ENCODE measurements at places on chromosomes 16 and 17.

DNA sequence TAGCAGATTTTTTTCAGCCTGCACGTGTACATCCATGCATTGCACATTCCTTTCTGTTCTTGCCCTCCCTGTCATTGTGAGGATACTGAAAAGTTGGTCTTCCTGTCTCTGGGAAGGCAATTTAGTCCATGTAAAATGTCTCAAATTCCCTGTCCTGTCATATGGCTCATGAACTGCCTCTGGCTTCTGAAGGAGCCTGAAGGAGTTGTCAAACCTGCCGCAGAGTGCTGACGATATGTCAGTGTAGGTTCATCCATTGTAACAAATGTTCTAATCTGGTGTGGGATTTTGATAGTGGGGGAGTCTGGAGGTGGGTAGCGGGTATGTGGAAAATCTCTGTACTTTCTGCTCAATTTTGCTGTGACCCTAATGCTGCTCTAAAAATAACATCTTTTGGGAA lies 59.6 kb downstream of the YPEL2 start:
- no peak for DNase-seq

DNA sequence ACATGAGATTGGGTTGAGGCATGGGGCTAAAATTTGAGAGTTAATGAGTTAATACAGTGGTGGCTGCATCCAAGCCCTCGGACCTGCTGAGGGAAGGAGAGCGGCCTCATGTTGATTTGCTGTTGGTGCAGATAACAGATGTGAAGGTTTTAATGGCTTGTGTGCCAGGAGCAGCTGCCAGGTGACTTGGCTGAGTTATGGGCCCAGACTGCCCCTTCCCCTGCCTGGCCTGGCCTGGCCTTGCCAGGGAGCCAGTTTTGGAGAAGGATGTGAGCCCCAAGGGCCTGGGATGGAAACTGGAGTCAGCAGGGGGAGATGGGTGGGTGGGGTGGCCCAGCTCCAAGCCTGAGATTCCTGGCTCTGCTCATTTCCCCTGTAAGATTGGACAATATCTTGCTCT lies 230.1 kb downstream of the CBLN1 start:
- DNase-seq, result no peak

DNA sequence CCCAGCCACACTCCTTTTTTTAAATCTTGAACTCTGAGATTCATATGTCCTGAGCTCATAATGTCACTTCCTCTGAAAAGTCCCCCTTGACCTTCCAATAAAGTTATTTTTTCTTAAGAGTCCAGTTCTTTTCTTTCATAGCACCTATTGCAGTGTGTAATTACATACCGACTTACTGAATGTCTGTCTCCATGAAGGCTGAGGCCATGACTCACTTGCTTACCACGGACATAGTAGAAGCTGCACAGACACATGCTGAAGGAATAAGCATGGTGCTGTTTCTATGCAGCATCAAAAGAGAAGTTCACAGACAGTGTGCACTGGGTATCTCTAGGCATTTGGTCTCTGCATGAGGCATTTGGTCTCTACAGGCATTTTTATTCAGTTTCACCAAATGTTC lies 77.2 kb downstream of the C17orf67 start:
- DNase-seq, result no peak

GRCh38 chr17:80492343-80493136 lies 16.1 kb upstream of the NPTX1 start:
- no peak for DNase-seq

- no peak for DNase-seq
These were observed 18.4 kb downstream of the GOSR1 start for GRCh38 chr17:30495586-30495985.

GRCh38 chr17:21125862-21126261 lies 902 bp upstream of the DHRS7B start:
- peak; percentile 76 for DNase-seq

- no peak for DNase-seq
These were observed 202.4 kb downstream of the AXIN2 start for GRCh38 chr17:65359016-65359415.

GRCh38 chr16:1863681-1864460 lies 8.1 kb downstream of the MEIOB start:
- no peak for DNase-seq

GRCh38 chr16:2155977-2156848 lies 631 bp downstream of the TRAF7 start:
- DNase-seq, result no peak

DNA sequence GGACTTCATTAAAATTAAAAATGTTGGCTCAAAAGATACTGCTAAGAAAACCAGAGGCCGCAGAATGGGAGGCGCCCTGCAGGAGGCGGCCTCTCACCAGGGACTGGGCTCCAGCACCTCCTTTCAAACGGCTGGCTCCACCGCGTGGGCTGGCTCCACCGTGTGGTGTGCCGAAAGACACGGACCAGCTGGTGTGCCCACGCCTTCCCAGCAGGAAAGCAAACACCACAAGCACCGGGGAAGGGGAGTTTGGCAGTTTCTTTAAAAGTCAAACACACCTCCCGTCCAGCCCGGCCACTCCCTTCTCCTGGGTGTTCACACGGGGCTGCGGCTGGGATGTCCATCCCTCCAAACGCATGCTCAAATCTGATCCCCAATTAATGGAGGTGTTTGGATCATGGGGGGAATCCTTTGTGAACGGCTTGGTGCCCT lies 13.9 kb downstream of the HAGH start:
- peak; percentile 54 for DNase-seq

GRCh38 chr16:31409433-31409832 lies 16.3 kb downstream of the ITGAD start:
- DNase-seq, result no peak

DNA sequence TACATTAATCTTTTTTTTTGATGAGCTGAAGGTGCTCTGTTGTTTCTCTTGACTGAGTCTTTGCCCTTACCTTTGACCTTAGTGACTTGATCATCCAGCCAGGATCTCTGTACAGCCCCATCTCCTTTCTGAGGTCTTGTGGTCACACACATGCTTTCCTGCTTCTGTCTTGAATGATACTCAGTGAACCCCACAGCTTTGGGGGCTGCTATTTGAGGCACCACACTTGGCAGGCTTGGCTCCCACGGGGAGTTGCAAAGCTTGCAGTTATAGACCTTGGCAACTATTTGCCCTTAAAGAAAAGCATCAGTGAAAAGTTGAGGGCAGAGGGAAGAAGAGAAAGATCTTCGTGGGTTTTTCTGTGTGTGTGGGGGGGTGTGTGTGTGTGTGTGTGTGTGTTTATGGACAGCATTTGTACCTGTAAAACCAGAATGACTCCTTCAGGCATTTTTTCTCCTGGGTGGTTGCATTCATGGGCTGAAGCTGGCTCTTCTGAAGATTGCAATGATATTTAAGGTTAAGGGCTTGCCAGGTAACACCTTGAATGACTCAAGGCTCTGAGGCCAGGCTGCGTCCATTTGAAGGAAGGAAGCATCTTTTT lies 101.6 kb downstream of the MSI2 start:
- no peak for DNase-seq

DNA sequence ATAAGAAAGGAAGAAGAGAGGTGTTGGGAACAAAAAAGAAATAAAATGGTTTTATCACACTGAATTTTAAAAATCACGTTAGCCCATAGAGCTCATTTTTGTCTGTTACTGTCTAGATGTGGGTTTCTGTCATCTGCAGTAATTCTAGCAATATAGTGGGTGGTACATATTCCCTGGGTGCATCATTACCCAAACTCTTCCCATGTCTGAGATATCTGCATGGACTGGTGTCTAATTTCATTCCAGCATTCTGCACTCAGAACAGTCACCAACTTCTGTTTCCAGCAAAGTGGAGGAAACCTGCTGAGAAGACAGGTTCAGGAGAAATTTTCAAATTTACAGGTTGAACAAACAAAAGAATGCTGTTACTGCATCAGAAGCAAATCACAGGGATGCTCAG lies 263.8 kb downstream of the CDH11 start:
- DNase-seq, result no peak

- DNase-seq, result no peak
These were observed 306.7 kb downstream of the CNTNAP4 start for GRCh38 chr16:76583945-76584344.

- no peak for DNase-seq
These were observed 5.0 kb downstream of the RPL23 start for GRCh38 chr17:38848557-38848891.

GRCh38 chr17:76558198-76559095 lies 18.6 kb downstream of the PRCD start:
- peak; percentile 33 for DNase-seq

DNA sequence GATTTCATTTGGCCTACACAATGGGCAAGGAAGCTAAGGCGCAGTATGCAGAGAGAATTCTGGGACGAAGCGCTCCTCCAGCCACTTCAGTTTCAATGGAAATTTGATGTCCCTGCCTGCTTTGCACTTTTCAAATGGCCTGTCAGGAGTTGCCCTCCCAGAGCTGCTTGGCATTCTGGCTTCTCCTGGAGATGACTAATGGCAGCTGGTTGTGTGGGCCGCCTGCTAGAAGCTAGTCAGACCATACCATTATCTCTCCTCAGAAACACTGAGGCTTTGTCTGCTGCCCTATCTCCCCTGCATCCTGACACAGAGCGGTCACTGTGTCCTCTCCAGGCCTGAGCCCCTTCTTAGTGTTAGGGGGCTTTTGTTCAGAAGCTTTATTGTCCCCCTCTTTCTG lies 180.1 kb downstream of the SPECC1 start:
- DNase-seq, result no peak

- DNase-seq, result peak; percentile 81
These were observed 14.9 kb downstream of the SPATA32 start for GRCh38 chr17:45246861-45247428.

- DNase-seq, result no peak
These were observed 181.6 kb downstream of the DNAH9 start for GRCh38 chr17:11779892-11780291.

DNA sequence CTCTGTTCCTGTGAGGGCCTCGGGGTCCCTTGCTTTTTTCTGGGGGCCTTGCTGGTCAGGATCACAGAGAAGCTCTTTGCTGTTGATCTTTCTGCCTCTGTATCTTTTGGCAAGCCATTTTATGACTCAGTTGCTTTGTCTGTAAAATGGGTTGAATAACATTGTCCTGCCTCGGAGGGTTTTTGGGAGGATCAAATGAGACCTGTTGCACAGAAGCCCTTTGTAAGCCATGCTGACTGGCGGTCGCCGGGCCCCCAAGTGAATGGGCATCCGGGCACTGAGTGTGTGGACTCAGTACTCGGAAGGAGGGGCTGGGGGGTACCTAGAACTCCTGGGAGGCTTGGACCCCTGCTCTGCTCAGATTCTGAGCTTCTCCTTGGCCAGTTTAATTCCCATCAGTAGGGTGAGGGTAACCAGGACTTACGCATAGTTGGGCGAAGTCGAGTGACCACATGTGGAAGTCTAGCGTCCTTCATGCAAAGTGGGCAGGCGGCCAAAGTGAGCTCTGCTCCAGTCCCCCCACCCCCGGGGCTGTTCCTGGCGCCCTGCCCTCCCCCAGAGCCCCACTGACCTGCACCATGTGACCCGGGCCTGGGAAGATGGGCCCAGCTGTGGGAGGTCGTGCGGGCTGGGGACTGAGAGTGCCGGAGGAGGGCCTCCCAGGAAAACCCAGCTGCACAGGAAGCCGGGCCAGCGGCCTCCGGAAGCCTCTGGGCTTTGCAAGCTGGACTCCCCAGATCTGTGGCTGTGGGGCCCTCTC lies 284.0 kb downstream of the SEC14L1 start:
- no peak for DNase-seq

DNA sequence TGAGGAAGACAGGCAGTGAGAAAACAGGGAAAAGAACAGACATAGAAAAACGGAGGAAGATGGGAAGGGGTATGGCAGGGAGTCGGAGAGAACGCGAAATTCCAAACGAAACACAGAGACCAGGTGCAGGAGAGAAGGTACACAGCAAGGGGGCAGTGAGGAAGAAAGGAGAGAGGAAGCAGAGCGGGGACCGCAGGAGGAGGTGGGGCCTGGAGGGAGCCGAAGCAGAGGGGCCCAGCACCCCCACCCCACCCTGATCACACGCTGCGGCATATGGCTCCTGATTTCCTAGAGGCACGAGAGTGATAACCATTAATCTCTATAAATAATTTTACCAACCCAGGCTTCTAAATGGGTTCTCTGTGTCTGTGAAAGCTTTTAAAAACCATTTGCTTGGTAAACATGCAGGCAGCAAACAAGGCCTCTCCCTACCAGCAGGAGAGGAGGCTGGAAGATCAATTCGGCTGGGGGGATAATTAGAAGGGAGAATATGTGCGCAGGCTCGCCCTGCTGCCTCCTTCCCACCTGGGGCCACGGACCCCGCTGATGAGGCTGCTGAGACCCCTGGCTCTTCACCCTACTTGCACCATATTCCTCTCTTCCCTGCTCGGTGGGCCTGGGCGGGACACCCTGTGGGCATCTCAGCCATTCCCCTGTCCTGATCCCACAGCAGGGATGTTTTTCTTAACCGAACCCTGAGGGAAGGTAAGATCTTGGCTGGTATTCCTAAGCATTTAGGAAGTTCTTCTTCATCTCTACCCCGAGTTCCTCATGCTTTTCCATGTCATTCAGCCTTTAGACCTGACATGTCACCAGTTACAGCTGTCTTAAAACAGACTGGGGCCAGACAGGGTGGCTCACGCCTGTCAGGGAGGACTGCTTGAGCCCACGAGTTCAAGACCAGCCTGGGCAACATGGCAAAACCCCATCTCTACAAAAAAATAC lies 86.7 kb downstream of the TMEM132E start:
- no peak for DNase-seq

DNA sequence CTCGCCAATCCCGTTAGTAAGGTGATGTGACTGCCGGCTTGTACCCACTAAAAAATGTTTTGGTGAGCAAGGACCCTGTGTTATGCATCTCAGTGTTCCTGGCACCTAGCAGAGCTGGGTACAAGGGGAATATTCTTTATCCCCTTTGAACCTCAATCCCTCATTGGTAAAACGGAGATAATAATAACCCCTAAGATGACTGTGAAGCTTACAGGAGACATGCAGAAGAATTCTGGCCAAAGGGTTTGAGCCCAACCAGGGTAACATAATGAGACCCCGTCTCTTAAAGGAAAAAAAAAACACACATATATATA lies 896 bp downstream of the GGA2 start:
- DNase-seq, result no peak

DNA sequence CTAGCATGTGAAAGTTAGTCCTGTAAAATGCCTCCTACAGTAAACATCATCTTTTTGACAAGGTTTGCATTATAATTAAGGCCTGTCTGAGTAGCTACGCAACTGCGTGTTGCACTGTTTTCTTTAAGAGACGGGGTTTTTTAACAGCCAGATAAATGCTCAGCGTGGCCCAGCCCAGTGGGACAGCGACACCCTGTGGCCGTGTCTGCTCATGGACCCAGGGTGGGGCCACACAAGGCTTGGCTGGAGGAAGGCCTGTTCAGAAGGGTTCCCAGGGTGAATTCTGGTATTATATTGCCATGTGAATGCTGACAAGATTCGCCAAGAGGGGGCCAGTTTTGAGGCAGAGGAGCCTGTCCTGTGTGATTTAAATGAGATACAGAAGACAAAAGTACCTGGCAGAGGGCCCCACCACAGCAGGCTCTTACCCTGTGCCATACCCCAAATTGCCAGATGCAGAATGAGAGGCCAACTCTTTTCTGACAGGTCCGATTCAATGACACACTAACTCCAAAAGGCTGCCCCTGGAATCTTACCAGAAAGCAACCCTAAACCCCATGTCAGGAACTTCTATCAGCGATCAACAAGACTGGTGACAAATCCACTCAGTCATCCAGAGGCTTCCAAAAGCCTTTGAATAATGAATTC lies 65.9 kb upstream of the IRX6 start:
- DNase-seq, result peak; percentile 40

- peak; percentile 64 for DNase-seq
These were observed 24.8 kb downstream of the MYO18A start for GRCh38 chr17:29155227-29155965.
